ENCODE measurements at places on chromosomes 6 and 20.

- DNase-seq = no peak
These were observed 35.1 kb upstream of the IRAK1BP1 start for GRCh38 chr6:78832091-78832808.

DNA sequence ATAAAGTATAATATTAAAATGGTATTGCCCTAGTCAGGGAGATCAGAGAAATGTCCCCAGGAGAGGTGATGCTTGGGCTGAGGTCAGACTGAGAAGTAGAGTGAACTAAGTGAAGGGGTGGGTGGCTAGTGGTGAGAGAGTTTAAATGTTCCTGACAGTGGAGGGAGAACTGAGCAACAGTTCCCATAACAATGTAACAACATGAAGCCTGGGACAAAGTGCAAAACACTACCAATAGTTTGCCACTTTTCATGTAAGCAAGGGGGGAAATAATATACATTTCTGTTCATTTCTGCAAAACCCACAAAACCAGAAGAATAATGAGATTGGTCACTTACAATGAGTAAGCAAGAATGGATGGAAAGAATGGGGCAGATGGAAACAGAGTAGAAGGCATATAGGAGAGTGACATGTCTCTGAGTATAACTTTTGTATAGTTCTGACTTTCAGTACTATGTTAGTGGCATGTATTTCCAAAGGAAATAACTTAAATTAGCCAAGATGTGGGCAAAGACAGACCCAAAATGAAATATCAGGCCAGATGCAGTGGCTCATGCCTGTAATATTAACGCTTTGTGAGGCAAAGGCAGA, 13.3 kb upstream of the FAXC start:
- no peak for DNase-seq

GRCh38 chr20:1906361-1907051, 11.3 kb downstream of the SIRPA start:
- DNase-seq = no peak

- no peak for DNase-seq
These were observed 2.3 kb downstream of the THBS2 start for GRCh38 chr6:169251371-169251802.

DNA sequence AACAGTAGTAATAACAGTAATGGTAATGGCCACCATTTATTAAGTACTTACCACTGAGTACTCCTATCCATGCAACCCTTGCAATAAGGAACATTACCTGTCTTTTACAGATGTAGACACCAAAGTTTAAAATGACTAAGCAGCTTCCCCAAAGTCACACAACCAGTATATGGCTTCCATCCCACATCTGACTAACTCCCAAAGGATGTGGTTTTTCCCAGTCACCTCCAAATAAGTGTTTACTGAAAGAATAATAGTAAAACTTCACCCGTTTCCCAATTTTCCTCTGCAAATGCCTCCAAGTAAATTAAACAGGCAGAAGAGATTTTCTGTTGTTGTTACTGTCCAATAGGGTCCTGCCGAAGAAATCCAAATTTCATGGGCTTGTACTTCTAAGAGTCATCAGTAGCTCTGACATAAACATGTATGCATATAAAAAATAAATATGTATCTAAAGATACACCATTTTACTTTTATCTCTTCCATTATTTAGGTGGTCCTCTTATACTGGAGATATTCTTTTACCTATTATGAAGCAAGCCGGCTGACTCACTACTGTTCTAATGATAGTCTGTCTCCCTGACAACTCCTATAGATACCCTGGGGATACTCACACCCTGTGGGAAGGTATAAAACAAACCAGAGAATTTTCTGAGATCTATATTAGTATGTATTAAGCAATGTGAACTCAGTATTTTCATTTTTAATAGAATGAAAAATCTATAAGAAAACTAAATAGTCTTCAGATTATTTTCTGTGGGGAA, 77.9 kb upstream of the ID4 start:
- DNase-seq = no peak

DNA sequence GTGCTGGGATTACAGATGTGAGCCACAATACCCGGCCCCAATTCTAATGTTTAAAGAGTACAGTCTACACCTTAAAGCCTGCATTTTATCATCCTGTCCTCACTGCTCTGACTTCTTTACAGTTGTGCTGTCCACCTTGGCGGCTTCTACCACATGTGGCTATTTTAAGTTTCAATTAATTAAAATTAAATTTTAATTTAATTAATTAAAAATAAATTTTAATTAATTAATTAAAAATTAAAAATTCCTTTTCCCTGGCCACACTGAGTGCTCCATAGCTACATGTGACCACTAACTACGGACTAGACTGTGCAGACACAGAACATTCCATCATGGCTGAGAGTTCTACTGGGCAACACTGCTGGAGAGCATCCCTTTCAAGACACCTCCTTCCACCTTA, 27.4 kb downstream of the ATP9A start:
- DNase-seq = no peak

GRCh38 chr6:138093632-138094031, 13.6 kb downstream of the PERP start:
- no peak for DNase-seq

GRCh38 chr6:74199215-74199915, 503.4 kb downstream of the CD109 start:
- DNase-seq = no peak

GRCh38 chr6:91352878-91353277, 766.0 kb upstream of the MAP3K7 start:
- DNase-seq = no peak

- DNase-seq = no peak
These were observed 3.5 kb downstream of the ARMC2 start for GRCh38 chr6:108851756-108852155.

GRCh38 chr6:135832166-135832565, 19.3 kb upstream of the PDE7B start:
- no peak for DNase-seq

DNA sequence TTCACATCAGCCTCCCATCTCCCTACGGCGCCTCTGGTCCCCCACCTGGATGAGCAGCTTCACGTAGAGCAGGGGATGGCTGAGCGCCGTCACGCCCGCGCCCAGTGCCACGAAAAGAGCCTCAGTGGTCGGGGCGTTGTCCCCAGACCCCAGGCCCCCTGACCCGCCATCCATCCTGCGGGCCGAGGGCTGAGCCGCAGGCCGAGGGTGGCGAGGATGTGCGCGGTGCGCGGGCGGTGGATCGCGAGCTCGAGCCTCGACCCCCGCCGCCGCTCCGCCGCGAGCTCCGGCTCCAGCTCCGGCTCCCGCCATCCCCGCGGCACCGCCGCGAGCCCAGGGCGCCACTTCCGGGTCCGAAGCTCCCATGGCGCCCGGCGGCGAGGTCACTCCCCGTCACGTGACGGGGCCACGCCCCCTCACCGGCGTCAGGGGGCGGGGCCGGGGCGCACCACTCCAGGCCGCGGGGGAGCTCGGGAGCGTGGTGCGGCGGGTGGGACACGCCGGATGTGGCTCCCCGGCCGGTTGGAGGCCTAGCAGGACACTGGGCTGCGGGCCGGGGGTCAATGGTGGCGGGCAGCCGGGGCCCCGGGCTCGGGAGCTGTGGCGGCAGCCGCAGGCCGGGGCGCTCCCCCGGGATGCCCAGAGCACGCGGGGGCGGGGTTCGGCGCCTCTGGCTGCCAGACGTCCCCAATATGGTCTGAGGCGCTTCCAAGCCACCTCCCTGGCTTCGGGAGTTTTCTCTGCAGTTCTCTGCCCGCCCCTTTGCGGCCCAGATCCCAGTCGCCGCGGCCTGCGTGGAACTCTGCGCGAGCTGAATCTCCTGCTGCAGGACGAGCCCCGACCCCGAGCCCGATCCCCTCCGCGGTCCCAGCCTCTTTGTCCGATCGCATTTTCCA, at the start of gene MTCH1:
Gene MTCH1 (minus strand): TSS at position 389 of the 896 bp plus-strand sequence. CDS start 23 bp downstream, at position 366.
- DNase-seq = peak; percentile 90

- DNase-seq = no peak
These were observed 56.7 kb upstream of the SGK1 start for GRCh38 chr6:134374491-134375219.

GRCh38 chr6:46135176-46135575, 5.4 kb downstream of the ENPP4 start:
- no peak for DNase-seq

- DNase-seq = no peak
These were observed 135.6 kb upstream of the SLC22A23 start for GRCh38 chr6:3592371-3592941.

- DNase-seq = no peak
These were observed 311.6 kb upstream of the ECI2 start for GRCh38 chr6:4446982-4447381.

DNA sequence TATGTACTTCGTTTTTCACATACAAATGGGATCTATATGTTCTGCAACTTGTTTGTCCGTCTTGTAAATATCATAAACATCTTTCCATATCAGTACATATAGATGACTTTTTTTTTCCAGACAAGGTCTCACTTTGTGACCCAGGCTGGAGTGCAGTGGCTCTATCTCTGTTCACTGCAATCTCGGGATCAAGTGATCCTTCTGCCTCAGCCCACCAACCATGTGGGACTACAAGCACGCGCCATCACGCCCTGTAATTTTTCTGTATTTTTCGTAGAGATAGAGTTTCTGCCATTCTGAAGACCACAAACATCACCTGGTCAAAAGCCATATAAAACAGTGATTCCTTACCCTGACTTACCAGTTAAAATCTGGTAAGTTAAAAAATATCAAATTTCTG, 37.7 kb upstream of the SYNCRIP start:
- DNase-seq = peak; percentile 50

GRCh38 chr20:47544852-47545251, 43.2 kb downstream of the NCOA3 start:
- no peak for DNase-seq

DNA sequence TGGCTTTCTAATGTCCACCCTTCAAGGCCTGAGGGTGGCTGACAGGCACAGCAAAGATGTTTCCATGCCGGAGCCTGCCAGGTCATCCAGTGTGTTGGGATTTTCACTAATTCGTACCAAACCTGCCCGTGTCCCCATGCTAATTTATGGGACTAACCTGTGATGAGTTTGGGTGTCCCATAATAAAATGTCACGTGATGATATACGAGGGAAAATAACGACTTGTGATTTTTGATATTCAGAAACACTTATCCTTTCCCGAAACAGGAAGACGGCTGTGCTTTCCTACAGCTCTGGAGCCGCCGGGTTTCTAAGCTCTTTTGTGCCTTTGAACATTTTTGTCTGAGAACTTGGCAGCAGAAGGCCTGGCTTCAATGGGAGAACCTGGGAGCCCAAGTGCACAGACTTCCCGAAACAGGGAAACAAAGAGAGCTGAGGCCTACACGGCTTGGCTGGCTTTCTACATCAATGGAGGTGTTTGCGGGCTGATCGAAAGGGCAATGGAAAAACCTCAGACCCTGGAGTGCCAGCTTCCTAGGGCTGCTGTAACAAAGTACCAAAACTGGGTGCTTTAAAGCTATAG, 171.9 kb upstream of the JARID2 start:
- DNase-seq = no peak

DNA sequence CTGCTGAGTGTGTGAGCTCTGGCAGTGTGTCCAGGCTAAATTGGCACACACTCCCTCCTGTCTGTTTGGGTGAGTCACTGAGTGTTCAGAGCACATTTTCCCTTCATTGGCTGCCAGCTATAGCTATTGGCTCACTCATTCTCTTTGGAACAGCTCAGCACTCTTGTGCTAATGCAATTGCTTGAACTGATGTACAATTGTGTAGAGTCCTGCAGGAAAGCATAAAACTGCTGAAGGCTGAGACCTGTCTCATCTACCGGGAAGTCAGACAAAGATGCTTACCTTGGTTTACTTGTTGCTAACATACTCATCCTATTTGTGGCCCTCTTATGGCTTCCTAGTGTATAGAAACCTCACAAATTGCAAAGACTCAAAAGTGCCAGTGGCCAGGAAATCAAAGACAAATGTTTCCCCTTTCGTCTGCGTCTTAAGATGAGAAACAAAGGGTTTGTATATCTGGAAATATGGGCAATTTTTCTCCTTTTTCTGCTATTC, 351.0 kb downstream of the BCKDHB start:
- no peak for DNase-seq

DNA sequence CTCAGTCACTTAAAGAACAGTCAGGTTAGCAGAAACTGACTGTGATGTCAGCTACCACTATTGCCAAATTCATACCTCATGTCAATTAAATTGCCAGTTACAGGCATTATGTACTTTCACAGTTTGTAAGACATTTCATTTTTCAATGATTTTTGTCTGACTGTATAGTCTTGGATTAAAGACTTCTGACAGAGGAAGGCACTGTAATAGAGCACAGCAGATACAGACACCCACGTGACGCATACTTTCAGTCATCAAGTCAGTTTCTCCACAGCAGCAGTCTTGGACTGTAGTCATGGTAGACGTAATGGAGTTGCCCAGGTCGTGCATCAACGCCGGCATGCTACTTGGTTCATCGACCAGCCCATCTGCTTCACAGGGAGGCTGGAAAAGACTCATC, 29.5 kb upstream of the ELOVL5 start:
- no peak for DNase-seq

DNA sequence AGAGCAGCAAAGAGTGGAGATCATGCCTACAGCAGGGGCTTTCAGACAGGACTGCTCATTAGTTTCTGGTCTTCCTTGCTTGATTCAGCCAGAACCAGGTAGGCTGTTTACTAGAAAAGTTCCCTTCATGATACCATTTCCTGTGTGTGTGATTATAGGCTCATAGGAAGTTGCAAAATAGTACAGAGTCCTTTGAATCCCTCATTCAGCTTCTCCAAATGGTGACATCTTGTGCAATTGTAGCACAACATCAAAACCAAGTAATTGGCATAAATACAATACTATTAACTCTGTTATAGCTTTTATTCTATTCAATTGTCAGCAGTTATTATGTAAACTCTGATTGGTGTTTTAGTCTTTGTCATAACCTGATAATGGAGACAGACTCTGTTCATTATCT, 347.3 kb upstream of the CDH4 start:
- no peak for DNase-seq

- peak; percentile 10 for DNase-seq
These were observed 172.6 kb downstream of the BMP2 start for GRCh38 chr20:6940048-6940447.

GRCh38 chr6:149559389-149559788, 6.8 kb upstream of the GINM1 start:
- no peak for DNase-seq

GRCh38 chr6:21883595-21884328, 290.2 kb downstream of the SOX4 start:
- no peak for DNase-seq

DNA sequence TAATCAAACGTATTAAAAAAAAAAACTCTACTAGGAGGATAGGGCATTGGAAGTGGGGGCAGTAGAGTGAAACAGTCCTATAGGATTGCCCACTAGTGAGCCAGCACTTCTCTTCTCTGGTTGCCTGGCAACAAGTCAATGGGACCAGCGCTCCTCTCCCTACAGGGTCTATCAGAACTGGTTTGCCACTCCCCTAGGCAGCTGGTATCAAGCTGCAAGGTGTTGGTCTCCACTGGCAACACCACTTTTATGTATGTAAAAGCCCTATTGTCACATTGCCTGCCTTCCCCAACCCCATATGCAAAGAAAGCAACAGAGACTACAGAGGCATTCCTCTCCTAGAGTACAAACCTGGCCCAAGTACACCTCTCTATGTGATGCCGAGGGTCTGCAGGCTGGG, 166.9 kb upstream of the MCHR2 start:
- no peak for DNase-seq

- DNase-seq = no peak
These were observed 109.7 kb upstream of the GMDS start for GRCh38 chr6:2355150-2355549.
